ENCODE measurements at places on chromosomes 7 and 10. TPM values are rescaled to one million over a fixed set of nuclear protein-coding genes. Genes with fewer than 3 reads are reported as not detected.

Gene ACBD7
- 7.6 TPM for polyA plus RNA-seq

Gene SPDYE18
- polyA plus RNA-seq = 0.81 TPM

Gene SFTPA1
- not detected for polyA plus RNA-seq

Gene PROSER2
- 4.6 TPM for polyA plus RNA-seq

Gene ARHGAP22
- 2.1 TPM for polyA plus RNA-seq

Gene OR9A2
- not detected for polyA plus RNA-seq

Gene FIGNL1
- polyA plus RNA-seq = 26.4 TPM

Gene ANKMY2
- polyA plus RNA-seq = 27.5 TPM

Gene NACAD
- polyA plus RNA-seq = 12.3 TPM

Gene PDZD7
- 4.6 TPM for polyA plus RNA-seq

Gene NUTM2B
- polyA plus RNA-seq = 4.2 TPM

Gene TAS2R5
- polyA plus RNA-seq = 10.5 TPM

Gene UPP1
- 15.4 TPM for polyA plus RNA-seq

Gene TMEM270
- polyA plus RNA-seq = not detected
